ENCODE measurements at places on chromosomes 16 and 17. TPM values are rescaled to one million over a fixed set of nuclear protein-coding genes. Genes with fewer than 3 reads are reported as not detected.

Gene CLDN6
- total RNA-seq = not detected

Gene PLEKHG4
- total RNA-seq = 1.1 TPM

DNA sequence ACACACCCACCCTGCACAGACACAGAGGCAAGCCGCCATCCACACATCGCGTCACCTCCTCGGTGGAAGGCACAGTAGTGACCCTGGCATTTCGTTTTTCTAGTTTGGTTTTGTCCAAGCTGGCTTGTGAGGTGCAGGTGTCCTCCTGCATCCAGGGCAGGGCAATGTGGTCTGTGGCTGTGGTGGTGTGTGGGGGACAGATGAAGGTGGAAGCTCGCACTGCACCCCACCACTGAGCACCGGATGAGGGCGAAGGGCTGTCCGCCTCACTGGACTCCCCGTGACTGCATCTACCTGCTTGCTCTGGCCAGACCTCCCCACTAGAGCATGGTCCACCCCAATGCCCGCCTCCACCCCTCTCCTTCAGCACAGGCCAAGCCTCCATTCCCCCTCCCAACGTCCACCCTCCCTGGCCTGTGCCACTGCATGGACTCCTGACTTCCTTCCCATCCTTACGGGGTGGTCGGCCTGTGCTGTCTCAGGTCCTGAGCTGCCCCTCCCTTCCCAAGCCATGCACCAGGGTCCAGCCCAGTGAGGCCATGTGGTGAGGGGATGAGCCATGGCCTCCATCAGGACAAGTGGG is 78.8 kb upstream of the CBX4 start:
- no peak for DNase-seq

Gene MYH11
- total RNA-seq = 15.6 TPM

Gene NF1
- 42.5 TPM for total RNA-seq

DNA sequence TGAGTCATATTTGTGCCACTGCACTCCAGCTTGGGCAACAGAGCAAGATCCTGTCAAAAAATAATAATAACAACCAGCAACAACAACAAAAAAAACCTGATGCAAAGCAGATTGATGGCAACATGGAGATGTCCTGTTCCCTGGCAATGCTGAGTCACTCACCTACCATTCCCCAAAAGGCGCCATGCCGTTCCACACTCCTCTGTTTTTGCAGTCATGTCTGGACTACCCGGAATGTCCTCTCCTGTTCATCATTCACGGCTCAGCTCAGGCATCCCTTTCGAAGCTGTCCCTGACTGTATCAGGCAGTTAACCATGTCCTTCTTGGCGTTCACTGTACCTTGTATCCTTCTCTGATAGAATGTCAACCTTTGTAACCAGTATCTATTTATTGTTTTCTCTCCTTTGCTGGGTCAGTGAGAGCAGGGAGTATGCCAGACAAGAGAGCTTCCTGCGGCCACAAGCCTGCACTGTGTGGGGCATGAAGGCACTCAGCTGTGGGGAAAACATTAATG is 147.7 kb downstream of the ABCC12 start:
- DNase-seq = no peak

DNA sequence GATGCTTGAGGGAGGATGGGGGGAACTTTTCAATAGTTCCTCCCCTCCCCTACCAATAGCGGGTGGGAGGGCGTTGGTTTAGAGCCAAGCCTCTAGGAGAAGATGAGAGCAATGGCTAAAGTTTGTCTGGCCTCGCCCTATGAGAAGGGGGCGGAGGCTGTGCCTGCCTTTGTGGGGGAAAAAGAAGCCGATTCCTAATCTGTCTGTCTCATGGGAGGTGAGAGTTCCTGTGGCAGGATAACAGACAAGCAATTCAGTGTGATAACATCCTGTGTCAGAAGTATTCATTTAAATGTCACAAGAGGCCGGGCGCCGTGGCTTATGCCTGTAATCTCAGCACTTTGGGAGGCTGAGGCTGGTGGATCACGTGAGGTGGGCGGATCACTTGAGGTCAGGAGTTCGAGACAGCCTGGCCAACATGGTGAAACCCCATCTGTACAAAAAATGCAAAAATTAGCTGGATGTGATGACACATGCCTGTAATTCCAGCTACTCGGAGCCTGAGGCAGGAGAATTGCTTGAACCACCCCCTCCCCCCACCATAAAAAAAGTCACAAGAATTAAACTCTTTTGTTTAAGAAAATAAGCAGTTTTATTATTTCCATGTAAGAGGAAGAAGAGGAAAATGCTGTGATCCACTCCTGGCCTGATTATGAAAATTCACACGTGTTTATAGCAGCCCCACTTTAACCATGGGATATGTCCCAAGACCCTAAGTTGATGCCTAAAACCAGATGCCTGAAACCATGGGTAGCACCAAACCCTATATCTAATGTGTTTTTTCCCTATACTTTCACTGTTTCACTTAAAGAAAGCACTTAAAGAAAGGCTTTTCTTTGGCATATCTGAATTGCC is 1.7 kb downstream of the SLFN5 start:
- peak; percentile 65 for DNase-seq

Gene TUBB3
- 2.1 TPM for total RNA-seq

Gene SOX8
- 0.96 TPM for total RNA-seq

DNA sequence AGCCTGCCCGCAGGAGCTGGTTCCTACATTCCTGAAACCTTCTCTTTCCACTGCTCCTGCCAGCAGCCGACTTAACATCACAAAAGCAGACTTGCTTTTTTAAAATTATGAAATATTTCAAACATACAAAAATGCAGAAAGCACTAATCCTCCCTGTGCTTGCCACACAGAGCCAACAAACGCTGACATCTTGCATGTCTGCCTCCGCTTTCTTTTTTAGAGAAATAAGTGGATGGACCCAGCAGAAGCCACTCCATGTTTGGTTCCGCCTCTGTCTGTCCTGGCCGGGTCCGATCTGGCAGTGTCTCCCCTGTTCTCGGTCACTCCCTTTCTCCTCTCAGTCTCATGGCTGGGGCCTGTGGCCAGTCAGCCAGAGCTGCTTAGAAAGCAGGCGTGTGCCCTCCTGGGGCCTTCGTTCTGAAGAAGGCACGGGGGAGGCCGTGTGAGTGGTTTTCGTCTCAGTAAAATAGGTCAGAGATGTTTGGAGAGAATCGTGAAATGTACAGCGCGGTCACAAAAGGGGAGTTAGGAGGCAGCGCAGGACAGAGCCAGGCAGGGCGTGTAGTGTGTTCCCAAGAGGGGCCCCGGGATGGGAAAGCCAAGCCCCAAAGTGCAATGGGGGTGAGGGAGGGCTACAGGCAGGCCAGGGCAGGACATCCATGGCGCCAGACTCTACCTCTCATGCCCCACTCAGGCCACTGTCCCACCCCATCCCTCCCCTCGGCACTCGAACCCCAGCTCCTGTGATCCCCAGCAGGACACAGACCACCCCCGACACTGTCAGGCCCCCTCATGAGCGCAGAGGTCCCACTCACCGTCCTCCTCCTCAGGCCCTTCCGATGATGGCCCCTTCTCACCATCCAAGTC is 23.2 kb downstream of the MXRA7 start:
- DNase-seq = peak; percentile 79

- DNase-seq = no peak
These were observed 270.0 kb downstream of the SLC39A11 start for GRCh38 chr17:72822358-72823023.

GRCh38 chr17:5629128-5629527 is 44.8 kb upstream of the NLRP1 start:
- no peak for DNase-seq

DNA sequence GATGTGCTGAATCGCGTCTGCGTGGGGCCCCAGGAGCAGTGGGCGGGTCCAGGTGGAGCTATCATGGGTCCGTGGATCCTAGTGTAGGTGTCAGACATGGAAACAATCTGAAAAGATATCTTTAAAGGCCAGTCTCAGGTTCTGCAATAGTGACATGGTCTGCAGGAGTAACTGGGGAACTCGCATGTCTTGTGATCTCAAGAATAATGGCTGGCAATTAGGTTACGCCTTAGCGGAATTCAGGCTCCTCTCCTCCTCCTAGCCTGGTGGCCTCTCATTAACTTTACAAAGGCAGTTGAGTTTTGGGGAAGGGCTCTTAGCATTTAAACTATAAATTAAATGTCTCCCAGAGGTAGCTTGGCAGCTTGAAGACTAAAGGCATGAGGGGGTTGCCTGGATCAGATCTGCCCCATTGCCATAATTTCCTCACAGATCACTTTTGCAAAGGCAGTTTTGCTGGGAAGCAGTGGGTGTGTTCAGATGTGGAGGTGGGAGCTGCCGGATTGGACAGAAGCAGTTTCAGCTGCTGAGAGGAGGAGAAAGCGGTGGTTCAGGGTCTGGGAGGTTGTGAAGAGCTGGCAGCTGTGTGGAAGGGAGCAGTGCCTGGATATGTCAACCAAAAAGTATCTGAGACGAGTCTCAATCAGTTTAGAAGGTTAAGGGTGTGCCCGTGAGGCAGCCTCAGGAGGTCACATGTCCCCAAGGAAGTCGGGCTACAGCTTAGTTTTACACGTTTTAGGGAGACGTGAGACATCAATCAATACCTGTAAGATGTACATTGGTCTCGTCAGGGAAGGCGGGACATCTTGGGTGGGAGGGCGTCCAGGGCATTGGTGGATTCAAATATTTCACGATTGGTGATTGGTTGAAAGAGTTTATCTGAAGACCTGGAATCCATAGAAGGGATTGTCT is 2.7 kb downstream of the TBCD start:
- no peak for DNase-seq

DNA sequence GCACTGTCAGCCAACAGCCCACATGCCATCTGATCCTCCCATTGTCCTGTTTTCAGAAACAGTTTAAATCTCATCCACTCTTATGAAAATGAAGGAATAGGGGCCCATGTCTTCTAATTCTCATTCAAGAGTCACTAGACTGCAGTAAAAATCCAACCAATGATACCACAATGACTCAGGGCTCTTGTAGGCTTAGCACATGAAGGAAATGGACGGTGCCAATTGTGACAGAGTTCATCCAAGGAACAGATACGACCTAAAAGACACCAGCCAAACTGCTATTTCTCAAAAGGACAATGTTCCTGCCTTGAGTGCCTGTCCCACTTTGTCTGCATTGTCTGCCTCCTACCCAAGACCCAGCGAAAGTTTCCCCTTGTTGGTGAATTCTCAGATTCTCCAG is 204.8 kb upstream of the COX10 start:
- DNase-seq = no peak

DNA sequence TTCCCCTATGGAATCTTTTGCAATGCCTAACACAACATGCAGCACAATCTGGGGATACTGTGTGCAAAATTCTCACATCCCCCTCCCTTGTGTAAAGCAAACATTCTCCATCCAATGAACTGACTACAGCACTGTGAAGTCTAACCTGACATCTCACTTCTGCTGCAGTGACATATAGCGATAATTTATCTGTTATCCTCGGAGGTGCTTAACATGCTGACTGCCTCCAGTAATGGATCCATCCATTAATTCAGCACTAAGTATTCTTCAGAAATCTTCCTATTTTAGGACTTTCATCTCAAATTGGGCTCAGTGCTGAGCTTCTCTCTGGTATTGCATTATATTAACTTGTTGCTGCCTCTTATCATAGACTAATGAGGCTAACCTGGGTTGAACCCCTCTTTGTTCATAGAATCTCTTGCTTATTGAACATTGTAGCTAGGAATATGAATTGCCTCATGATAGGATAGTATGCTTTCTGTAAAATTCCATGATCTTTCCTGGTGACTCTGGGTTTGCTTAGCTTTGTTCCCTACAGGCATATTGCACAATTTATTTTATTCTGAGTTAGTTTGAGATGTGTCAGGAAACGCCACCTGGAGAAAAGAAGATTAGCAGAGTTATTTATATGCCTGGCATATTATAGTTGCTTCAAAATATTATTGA is 187.9 kb downstream of the CNTNAP4 start:
- no peak for DNase-seq

All from left ventricle myocardium inferior (tissue), 1 donor.